Stimulated activated naive CD8-positive, alpha-beta T cell treated with anti-CD3 and anti-CD28 coated beads, Interleukin-15, Interleukin-2, amounts not matched to agents 100 U/mL and 50 U/mL, for 24 hours (primary cell): ENCODE measurements at places on chromosomes 3 and 15.

DNA sequence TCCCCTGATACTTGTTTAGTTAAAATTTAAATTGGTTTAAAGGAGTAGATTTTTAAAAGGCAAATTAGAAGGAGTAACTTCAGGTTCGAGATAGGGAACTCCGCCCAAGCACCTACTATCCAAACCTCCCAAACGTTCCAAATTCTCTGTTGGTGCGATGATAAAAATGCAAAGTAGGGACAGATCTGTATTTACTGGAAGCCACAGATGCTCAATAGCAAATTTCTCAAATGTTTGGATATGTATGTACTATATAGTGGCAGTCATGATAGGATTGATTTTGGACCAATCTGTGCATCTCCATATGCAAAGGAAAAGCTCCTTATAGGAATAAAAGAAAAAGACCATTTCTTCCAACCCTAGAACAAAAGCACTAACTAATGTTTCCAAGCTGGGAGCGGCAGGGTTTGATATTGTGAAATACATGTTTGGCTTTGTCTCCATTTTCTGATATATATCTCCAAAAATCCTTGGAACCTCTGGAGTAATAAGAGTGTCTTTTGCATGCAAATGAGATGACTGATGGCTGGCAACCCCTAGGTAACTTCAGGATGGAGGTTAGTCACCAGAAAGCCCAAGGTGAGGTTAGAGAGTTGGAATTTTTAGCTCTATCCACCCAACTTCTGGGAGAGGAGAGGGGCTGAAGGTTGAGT is 15.6 kb downstream of the RTP2 start:
- no peak for DNase-seq

- no peak for DNase-seq
Measured at GRCh38 chr3:128449111-128449638, 17.5 kb downstream of the DNAJB8 start.

- DNase-seq = no peak
Measured at GRCh38 chr3:110149763-110150162, 812.4 kb upstream of the DPPA4 start.

GRCh38 chr15:65006876-65007275 is 17.2 kb upstream of the SPG21 start:
- DNase-seq = no peak
